KBM-7 (cell line): ENCODE measurements at places on chromosomes 6 and 20.

DNA sequence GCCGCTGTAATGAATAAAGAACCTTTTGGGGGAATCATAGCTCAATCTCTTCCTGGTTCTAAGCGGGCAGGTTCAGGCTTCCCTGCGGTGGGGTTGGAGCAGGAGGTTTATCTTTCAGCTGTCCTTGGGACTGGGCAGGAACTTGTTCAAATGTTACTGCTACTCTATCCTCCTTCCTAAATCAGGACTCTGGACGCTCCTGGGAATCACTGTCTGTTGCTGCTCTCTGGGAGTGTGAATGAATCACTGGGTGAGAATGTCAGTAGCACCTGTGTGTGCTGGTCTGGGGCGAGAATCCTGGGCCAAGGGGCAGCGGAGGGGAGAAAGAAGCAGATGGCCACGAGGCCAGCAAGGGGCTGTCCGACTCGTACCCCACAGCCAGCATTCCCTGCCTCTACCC lies 65.4 kb upstream of the ZNFX1 start:
- no peak for DNase-seq

GRCh38 chr6:50966532-50966931 lies 147.9 kb downstream of the TFAP2B start:
- no peak for DNase-seq

DNA sequence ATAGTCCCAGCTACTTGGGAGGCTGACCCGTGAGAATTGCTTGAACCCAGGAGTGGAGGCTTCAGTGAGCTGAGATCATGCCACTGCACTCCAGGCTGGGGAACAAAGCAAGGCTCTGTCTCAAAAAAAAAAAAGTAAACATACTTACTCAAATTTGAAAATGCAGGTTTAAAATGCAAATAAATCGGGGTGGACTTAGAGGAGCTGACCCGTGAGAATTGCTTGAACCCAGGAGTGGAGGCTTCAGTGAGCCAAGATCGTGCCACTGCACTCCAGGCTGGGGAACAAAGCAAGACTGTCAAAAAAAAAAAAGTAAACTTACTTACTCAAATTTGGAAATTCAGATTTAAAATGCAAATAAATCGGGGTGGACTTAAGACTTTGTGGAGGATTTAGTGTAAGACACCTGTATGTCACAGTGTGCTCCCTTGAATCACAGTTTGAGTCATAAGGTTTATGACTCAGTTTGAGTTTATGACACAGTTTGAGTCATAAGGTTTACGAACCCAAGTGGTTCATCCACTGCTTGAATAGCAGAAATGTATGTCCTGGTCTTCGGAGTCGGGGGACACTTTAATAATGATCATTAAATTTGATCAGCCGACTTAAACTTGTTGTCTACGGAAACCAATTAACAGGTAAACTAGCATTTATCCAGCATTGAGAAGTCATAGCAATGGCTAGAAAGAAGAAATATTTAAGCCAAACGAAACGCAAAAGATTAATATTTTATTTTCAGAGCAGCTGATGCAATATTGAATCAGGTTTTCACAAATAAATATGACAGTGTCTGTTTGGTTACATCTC lies 6.8 kb upstream of the MRPS10 start:
- DNase-seq, result no peak

DNA sequence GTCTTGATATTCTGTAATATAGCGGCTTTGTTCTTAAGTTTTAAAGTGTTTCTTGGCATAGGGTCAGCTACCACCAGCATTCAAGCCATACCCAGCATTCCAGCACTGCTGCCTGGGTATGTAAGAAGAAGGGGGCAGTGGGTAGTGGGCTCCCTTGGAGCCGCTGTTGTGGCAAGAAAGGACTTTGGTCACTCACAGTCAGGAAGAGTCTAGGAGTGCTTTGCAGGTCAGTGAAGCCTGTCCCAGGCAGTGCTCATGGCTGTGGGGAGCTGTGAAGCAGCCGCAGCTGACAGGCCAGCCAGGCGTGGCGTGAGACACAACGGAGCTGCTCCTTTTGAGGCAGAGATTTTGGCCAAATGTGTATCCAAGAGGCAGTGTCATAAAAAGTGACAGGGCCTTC lies 512.0 kb downstream of the CDKAL1 start:
- DNase-seq, result no peak

DNA sequence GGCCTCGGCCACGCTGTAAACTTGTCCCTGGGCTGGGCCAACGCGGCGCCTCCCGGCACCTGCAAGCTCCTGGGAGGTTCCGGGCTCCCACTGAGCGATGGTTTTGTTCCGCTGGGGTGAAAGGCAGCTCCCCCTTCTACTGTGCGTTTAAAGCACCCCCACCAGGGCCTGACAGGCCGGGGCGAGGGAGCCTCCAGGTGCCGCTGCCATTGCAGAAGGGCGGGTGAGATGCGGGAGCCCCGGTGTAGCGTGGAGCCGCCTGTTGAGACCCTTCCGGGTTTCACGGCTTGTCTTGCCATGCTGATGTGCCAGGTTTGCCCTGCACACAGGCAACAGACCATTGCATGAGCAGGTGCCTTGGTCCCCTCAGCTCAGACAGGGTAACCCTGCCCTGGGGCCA lies 2.9 kb downstream of the COL20A1 start:
- no peak for DNase-seq

DNA sequence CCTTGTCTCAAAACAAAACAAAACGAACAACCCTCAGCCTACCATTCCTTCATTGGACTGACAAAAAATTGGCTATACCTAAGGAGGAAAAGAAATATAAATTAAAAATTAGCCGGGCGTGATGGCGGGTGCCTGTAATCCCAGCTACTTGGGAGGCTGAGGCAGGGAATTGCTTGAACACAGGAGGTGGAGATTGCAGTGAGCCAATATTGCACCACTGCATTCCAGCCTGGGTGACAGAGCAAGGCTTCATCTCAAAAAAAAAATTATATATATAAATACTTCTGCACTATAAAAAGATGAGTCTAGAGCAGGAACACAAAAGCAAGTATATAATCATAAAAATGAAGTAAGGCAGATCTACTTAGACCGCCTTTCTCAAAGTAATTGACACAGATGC lies 109.8 kb downstream of the CRYBG1 start:
- DNase-seq, result no peak

DNA sequence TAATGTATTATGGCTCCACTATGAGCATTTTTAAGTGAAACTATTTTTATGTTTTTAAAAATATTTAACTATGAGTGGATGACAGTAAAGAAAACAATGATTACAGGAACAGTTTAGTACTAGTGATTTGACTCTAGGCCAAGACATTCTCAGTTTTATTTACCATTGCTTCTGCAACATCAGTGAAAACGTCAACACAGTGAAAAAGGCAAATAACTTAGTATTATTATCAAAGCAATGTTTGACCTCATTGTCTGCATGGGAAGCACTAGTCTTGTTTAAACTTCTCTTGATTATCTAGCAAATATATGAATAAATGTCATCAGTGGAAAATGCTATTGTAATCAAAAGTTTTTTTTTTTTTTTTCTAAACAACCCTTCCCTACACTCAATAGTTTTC lies 165.0 kb downstream of the HTR1B start:
- no peak for DNase-seq

DNA sequence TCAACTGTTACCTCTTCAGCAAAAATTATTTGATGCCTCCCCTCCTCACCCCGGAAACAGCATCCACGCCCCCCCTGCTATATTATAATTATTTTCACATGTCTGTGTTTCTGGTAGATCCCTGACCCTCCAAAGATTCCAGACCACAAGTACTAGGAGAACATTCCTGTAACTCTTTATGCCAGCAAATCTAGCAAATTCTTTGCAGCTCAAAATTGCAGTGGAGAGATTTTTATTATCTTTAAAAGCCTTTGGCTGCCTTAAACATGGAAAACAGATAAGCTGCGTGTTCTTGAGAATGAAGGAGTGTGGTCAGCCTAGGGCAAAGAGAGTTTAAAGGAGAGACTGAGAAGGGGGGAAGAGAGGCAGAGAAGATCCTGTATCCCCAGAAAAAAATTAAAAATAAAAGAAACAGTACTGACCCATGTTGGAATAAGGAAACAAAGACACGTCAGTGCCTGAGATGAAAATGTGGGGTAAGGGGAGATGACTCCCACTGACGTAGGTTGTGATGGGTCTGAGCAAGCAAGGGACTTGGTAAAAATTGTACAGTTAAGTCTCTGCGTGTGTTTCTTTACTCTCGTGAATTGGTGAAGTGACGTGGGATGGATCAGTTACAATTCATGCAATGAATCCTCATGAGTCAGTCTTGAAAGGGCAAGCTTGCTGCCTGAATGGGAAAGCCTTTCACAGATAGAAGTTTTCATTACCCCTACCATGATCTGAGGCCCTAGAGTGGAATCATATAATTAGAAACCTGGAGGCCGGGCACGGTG lies 8.3 kb downstream of the ID4 start:
- no peak for DNase-seq

DNA sequence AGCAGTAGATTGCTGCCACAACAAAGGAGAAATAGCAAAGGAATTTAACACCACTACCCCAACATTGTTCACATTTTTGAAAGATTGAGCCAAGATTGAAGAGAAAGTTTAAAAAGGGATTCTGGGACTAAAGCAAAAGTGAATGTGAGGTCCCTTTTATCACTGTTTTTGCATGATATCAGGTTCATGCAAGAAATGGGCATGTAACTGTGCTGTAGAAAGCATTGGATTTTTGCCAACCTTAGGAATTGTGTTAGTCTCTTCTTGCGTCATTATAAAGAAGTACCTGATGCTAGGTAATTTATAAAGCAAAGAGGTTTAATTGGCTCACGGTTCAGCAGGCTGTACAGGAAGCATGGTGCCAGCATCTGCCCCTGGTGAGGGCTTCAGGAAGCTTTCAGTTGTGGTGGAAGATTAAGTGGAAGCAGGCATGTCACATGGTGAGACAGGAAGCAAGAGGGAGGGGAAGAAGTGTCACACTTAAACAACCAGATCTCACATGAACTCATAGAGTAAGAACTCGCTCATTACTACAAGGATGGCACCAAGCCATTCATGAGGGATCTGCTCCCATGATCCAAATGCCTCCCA lies 4.6 kb upstream of the GJB7 start:
- peak; percentile 55 for DNase-seq

DNA sequence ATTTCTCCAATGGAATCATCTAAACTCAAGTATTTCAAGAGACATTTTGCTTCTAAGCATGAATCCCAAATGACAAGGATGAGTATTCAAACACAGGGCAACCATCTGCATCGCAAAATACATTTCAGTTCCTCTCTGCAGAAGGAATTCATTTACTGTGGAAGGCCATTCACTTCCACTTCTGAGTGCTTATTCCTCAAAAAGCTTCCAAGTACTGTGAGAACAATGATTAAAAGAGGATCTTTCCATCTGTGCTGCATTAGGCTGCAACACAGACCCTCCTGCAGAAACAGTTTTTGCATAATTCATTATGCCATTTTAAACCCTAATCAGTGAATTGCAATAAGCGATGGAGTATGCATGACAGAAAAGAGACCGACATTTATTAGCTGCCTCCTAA lies 52.5 kb downstream of the ARHGAP18 start:
- DNase-seq, result no peak

GRCh38 chr6:92376691-92377090 lies 1042.7 kb downstream of the EPHA7 start:
- no peak for DNase-seq

DNA sequence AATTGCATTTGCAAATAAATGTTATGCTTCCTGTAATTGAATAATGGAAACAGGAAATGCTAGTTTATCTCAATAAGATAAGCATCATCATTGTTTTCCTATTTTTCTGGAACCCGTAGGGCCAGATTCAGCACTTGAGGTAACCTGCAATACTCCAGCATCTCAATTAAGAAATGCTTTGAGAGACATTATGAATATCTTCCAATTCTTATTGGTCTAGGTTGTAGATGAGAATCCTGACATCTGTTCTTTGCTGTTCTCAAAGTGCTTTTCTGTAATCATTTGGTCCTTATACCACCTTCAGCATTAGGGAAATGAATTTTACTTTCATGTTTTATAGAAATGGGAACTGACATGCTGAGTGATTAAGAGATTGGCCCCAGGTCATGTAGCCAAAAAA lies 428.3 kb downstream of the CBLN4 start:
- no peak for DNase-seq

DNA sequence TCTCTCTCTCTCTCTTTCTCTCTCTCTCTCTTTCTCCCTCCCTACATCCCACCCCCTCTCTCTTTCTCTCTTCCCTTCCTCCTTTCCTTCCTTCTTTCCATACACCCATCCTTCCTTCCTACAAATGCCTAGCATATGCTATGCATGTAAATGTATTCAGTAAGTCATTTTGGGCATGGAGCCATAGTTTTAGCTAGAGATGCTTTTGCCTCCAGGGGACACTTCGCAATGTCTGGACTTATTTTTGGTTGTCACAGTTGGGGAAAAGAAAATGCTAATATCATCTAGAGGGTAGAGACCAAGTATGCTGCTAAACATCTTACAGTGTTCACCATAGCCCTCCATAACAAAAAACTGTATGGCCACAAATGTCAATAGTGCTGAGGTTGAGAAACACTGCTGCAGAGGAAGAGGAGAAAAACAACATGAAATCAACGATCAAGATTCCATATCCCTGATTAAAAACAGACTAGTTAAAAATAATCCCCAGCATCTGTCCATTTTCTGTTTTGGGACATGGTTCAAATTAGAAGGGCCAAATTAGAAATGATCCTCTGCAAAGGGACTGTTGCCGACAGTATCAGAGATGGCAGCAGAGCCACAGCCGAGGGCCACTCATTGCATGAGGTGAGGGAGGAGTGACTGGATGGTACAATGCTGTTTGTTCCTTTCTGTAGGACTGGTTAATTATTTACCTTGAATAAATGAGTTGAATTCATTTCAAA lies 152.7 kb downstream of the SH3BGRL2 start:
- DNase-seq, result no peak

- no peak for DNase-seq
Measured at GRCh38 chr6:45613656-45614055, 235.9 kb upstream of the SUPT3H start.

DNA sequence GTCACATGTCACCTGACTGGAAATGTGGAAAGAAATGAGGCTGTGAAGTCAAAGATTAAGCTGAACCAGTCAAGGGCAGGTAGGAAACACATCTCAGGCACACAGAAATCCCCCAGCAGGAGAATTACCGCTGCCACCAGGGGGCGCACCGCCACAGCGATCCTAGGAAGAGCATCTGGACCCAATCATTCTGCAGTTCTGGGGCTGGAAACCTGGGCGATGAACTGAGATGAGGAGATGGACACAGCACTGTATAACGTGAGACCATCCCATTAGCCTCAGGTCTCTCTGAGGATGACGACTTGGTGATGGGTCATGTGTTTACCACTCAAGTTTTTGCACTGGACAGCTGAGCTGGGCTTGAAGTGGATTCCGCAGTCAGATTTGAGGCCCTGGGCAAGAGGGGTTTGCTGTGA lies 6.5 kb upstream of the SLC24A3 start:
- DNase-seq, result peak; percentile 63

DNA sequence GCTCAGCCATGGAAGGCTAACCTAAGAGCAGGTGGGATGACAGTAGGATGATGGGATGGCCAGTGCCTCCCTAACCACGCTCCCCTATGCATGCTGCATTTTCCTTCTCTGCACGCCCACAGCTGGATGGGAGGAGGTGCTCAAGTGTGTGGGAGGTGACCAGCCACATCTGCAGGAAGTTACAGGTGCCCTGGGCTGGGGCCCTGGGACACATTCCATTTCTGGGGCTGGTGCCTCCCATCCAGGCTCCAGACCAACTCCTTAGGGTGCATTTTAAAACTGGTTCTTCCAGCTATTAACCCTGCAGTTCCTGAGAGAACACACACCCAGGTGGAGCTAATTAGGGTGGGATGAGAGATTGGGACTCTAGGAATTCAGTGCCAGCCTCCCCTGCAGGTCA lies 135.3 kb upstream of the ARMC2 start:
- DNase-seq, result peak; percentile 49
